ENCODE measurements at places on chromosomes 11 and 22.

- DNase-seq: no peak
Measured at GRCh38 chr22:29009148-29009547, 52.5 kb downstream of the C22orf31 start.

- no peak for DNase-seq
Measured at GRCh38 chr11:94400050-94400449, 1.2 kb downstream of the GPR83 start.

DNA sequence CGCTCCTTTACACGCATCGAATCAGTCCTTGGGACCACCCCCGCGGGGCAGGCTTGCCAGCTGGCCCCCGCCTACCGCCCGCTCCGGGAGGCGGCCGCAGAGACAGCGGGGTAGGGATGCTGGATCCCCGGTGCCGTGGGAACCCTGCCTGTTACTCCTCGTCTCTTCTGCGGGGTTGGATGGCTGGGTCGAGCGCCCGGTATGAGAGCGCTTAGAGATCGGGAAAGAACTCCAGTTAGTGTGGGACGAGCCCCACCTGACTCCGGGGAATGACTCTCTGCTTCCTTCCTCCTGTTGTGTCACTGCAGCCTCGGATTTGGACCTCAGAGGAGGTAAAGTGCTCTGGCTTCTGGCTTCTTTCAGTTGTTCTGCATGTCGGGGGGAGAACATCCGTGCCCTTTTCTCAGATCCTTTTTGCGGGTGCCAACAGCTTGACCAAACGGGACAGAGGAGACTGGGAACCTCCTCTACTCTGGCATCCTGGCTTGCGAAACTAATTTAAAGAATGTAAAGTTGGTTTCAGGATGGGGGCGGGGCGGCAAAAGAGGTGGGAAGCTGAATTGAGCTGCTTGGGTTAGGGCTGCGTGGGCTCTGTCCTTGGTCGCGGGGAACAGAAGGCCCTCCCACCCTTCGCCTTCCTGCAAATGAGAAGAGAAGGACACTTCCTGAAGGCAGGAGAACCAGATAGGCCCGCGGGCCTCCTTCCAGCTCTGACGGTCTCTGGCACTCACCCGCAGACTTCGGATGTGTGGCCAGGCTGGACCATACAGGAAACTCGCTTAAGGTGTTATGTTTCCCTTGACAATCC is 938 bp downstream of the LAYN start:
- no peak for DNase-seq

GRCh38 chr11:134730101-134730500 is 318.1 kb upstream of the B3GAT1 start:
- no peak for DNase-seq
